ENCODE measurements at places on chromosomes 12 and 14.

DNA sequence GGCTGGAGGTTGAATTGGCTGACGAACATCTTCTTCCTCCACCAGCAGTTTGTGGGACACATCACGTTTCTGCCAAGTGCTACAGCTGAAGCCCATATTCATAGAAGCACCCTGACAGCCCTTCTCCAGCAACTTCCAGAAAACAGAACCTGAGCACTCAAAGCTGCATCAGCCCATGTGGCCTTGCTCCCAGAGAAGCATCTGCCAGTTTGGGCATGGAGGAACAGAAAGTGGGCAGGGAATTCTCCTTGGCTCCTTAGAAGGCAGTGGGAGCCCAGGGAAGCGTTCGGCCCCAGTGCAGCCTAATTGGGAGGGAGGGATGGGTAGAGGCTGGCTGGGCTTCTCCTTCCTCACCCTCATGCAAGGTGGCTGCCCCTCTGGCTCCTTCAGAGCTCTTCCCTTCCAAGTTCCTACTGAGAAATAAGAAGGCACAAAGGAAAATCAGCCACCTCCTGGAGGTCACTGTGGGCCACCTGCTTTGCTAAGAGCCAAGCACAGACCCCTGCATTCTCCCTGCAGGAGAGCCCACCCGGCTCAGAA lies 4.1 kb upstream of the NGB start:
- DNase-seq = no peak

DNA sequence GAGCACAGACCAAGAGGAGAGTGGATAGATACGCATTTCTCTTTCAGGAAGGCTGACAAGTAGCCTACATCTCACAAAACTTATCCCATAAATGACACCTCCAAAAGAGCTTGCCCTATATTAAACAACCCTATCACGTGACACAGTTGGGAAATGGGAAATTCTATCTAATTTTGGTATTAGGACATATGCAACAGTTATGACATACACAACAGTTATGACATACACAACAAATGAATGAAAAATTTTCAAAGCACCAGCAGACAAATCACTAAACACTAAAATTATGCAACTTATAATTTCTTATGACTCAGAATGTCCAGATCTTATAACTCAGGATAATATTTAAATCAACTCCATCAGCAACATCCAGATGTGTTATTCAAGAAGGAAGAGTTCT lies 54.1 kb downstream of the DUSP16 start:
- no peak for DNase-seq

DNA sequence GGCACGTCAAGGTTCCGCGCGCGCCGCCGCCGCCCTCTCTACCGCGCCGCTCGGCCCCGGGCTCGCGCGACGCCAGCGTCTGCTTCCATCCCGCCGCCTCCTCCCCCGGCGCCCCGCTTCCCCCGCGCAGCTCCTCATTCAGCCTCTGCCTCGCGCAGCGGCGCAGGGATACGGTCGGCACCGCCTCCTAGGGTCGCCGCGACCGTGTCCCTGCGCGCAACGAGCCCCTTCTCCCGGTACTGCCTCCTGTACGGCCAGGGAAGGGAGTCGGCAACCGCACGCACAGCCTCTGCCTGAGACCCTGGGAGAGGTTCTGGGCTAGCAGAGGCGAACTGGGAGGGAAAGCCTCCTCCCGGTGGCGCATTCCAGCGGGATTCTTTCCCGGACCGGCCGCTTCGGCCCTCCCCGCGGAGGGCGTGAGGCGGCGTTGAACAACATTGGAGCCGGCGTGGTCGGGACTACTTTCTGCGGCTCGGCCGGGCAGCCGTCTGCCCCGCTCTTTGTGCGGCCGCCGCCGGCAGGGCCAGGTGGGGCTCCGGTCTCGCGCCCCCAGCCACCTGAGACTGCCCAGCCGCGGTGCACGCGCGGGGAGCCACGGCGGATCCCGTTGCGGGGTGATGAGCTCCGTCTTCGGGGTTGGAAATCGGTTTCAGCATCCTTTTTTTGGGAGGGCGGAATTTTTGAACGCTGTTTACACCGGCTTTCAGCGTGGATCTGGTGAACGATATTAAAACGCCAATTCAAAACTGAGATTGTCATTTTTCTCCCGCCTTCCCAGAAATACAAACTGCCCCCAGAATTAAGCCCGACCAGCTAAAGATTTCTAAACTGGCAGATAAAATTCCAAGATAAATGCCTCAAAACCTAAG lies at the start of gene LRP6:
Gene LRP6, minus strand, starts transcription at position 172 of the 869 bp plus-strand sequence. CDS start 309 bp downstream, outside the sequence.
- peak; percentile 52 for DNase-seq

- no peak for DNase-seq
These were observed 364.1 kb downstream of the PAWR start for GRCh38 chr12:79326663-79327062.

DNA sequence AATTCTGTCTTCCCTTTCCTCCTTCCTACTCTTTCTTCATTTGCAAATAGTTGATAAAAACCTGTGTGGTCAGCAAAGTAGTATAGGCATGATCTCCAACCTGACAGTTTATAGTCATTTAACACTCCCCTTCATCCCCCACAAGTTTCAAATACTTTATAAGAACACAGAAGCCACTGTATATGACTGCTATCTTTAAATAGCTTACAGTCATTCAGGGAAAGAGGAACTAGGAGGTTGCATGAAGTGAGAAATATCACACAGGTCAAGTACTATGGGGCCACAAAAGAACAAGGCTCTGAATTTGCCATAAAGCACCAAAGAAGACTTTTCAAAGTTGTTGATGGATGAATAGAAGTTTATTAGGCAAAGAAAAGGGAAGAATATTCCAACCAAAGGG lies 431.3 kb downstream of the NPAS3 start:
- DNase-seq = no peak

- no peak for DNase-seq
These were observed 68.4 kb downstream of the SLC41A2 start for GRCh38 chr12:104889735-104890134.

DNA sequence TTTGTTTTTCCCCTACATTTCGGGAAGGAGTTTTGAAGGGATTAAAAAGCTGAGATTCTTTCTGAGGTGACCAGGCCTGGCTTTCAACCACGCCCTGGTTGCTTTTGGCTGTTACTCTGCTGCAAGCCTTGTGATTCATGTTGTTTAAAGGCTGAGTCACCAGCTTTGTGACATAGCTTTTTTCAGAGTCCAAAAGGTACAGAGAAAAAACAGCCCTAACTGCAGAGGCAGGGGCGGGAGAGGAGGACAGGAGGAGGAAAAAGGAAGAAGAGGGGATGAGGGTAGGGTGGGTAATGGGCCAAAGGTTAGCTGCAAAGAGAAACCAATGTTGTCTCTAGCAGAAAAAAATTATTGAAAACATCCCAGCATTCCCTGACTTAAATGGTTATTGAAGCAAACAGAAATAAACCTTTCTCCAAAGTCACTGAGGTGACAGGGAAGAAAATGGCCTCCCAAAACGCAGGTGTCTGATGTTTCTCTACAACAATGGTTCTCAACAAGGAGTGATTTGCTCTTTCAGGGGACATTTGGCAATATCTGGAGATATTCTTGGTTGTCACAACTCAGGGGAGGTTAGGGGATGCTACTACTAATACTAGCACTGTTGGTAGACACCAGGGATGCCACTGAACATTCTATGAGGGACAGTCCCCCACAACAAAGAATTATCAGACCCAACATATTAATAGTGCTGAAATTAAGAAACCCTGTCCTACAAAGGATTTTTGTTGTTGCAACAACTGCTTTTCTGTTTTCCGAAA lies 2.1 kb upstream of the UBC start:
- DNase-seq = no peak

GRCh38 chr14:67358924-67359774 lies 455 bp downstream of the ATP6V1D start:
- DNase-seq = no peak

DNA sequence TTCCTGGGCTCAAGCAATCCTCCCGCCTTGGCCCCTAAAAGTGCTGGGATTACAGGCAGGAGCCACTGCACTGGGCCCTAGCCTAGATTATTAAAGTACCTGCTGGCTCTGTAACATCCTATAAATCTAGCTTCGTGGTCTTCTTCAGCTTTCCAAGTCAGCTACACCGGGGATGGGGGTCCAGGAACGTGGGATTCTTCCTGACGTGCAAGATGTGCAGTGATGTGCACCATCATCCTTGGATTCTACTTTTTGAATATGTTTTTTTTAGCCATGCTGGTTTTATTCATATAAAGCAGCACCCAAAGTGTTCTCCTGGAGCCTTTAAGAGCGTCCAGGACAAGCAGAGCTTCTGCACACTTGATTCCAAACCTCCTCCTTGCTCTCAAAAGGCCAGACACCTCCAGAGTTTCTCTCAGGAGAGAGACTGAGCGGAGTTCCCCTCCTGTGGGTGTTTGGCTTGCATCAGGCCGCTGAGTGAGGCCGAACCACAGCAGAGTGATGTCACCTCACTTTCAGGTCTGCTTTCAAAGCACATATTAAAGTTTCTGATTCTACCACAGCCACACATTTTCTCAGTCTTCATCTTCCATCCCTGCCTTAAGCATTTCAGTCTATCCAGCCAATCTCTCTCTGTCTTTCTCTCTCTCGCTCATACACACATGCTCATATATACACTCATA lies 33.4 kb downstream of the VCPKMT start:
- DNase-seq = peak; percentile 65

All from stimulated activated CD8-positive, alpha-beta memory T cell treated with anti-CD3 and anti-CD28 coated beads, Interleukin-4, amount 100 ng/mL, for 4 hours (primary cell).